T-helper 9 cell (primary cell): ENCODE measurements at places on chromosomes 5 and 9.

DNA sequence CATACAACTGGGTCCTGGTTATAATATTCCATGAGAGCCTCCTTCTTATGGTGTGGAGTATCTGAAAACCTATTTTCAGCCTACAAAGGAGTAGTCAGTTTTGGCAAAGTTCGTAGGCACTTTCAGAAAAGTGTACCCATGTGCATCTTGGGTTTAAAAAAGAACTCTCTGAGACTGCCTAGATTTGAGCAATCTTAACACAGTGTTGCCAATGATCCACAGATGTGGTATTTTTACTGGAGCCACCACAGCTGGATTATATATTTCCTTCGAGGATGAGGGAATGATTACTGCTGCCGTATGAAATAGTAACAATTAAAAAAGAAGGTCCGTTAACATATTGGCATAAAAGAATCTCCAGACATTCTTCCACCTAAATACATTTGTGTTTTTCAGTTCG, 1.1 kb downstream of the PALM2AKAP2 start:
- no peak for DNase-seq

GRCh38 chr9:106025453-106025852, 331.1 kb downstream of the TMEM38B start:
- DNase-seq = no peak

- DNase-seq = no peak
These were observed 3.1 kb downstream of the BSPRY start for GRCh38 chr9:113352411-113352810.

DNA sequence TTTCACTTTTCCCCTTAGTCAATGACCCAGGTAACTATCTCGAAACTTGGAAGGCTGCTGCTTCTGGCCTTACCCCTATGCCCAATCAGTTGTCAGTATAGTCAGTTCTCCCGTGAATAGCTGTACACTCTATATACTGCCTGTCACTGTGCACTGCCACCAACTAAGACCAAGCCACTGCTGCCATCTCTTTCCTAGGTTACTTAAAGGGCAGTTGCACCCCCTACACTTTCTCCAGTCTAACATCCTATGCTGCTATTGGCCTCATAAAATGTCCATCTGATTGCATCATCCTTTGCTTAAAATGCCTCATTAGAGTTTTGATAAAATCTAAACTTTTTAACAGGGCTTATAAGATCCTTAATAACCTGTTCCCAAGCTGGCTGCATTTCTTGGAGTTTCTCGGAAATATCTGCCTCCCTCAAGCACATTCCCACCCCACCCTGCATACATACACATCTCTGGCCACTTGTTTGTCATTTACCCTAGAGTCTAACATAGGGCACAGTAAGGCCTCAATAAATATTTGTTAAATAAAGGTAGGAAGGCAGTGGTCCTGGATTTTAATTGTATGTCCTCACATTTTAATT, 32.8 kb upstream of the TNFAIP8 start:
- no peak for DNase-seq

- peak; percentile 65 for DNase-seq
These were observed 51.4 kb upstream of the CHSY3 start for GRCh38 chr5:129852747-129853352.

DNA sequence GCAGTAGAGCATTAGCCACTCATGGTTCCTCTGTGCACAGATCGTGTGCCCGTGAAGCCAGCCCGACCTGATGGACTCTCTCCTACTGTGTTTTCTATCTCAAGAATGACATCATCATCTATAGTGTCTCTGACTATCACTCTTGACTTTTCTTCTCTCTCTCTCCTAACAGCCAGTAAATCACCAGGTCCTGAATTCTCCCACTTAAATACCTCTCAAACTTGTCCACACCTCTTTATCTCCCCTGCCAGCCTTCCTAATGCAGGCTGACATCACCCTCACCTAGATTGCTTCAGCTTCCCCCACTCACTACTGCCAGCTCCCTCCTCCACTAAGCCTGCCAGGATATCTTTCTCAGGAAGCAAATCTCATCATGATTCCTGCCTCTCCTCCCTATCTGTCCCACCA, 90.6 kb upstream of the MIER3 start:
- no peak for DNase-seq

GRCh38 chr5:556909-557441, 32.7 kb upstream of the SLC9A3 start:
- no peak for DNase-seq

DNA sequence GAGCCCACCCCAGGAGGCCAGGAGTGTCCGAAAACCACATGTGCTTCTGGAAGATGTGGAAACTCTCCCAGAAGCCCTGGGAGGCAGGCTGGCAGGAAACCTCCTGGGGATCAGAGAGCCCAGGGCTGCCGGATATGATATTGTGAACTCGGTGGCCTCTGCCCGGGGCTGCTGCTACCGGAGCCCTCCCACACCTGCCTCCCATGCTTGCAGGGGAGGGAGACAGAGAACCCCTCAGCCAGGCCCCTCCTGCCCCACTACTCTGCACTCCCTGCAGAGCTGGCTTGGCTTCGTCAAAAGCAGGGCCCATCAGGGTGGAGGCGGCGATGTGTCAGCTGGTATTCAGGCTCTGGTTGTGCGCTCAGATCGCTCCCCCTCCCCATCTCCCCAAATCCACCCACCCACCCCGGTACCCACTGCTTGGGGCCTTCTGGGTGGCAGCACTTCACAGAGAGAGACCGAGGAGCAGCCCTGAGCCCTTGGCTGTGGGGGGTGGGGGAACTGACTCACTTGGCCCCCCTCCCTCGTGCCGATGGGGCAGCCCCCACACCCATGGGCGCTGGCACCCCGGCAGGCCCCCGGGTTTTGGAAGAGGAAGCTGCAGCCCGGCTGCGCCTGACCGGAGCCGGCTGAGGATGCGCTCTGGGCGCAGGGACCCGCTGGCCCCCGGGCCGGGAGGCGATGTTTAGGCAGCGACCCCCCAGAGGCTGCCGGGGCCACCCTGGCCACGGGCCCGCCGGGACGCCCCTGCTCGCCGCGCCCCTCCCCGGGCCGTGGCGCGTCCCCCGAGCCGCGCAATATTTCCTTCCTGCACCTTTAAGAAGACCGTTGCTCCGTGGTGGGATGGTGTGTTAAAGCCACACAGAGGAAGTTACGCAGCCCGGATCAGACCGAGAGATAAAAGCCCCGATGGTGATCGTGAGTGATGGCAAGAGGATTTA, 786 bp upstream of the NTNG2 start:
- peak; percentile 24 for DNase-seq

DNA sequence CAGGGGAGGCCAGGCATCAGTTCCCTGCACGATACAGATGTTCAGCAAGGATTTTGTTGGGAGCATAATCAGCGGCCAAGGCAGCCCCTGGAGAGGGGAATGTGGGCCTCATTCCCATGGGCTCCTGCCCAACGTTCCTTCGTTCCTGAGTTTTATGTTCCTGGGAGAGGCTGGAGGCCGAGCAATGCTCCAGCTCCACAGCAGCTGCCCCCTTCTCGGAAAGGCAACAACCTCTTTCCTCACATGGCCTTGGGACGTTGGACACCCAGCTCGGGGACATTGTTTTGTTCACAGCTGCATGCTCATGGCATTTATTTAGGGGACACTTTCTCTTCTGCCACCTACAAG, 63.8 kb upstream of the COL15A1 start:
- no peak for DNase-seq

DNA sequence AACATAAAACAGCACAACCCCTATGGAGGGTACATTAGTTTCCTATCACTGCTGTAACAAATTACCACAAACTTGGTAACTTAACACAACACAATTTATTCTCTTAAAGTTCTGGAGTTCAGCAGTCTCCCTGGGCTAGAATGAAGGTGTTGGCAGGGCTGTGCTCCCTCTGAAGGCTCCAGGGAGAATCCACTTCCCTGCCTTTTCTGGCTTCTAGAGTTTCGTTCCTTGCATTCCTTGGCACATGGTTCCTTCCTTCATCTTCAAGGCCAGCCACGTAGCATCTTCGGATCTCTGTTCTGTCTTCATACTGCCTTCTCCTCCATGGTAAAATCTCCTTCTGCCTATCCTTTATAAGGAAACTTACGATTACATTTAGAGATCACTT, 25.0 kb upstream of the GSN start:
- no peak for DNase-seq

DNA sequence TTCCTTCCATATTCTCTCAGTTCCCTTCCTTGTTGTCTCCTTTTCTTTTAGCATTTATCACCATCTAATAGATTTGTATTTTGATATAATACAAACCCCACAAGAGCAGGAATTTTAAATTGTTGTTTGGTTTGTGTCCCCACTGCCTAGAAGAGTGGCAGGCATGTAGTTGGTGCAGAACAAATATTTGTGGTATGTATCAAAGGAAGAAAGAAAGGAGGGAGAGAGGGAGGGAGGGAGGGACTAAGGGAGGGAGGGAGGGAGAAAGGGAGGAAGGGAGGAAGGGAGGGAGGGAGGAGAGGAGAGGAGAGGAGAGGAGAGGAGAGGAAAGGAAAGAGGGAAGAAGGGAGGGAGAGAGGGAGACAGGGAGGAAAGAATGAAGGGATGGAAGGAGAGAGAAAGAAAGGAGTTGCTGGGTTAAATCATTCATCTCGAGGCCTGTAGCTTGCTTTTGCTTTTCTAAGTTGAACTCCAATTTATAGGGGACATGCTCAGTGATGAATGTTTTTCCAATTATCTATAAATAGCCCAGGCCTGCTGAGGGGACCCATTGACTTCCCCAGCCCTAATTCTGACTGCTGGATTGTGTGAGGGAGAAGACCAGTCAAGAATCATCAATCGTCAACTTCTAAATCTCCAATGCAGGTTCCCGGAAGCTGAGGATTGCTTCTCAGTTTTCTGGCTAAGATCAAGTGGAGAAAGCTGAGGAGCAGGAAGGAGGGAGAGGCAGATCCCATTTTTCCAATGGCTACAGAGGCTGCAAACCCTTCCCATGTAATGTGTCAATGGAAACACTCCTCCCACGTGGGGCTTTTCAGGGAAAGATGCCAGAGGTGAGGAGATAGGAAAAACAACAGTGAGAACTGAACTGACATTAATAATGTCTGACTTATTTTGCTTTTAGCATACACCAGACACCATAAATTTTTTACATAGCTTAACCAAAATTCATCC, 320.7 kb downstream of the ASTN2 start:
- DNase-seq = no peak

DNA sequence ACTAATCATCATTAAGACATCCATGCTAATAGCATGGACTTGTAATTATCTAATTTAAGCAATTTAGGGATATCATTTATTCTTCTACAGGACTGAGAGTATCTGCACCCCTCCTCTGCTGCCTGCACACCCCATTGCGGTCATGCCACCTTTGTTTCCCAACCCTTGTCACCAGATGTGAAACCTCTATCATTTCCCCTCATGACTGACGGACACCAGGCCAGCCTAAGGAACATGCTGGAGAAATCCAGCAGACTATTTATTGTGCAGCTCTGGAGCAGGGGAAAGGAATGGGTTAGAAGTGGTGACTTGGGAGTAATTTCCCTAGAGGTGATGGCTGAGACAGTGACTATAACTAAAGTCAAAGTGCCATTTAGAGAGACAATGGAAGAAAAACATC, 40.7 kb downstream of the UGCG start:
- no peak for DNase-seq

DNA sequence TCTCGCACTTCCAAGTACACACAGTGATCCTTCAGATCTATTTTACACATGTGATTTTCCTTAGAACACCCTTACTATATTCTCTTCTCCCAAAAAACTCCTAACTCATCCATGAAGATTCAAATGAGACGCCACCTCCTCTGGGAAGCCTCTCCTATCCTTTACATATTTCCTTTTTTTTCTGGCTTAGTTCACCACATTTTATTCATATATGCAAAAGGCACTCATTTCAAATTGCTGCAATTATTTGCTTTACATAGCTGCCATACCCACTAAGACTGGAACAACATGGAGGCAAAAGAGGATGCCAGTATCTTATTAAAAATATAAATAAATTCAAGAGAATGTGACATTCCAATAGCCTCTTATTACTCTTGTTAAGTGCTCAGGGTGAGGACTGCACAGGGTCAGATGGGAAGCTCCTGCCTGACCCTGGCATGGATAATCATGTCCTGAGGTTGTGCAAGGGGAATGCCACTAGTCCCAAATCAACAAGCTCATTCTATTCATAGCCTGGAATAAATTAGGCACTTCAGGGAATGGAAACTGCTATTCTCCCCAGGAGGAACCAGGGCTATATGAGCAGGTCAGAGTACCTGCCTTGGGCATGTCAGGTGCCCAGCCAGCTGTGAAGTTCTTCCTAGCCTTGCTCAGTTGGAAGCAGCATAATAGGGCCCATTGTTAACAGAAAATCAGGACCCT, 262.9 kb downstream of the FBXL17 start:
- no peak for DNase-seq

- DNase-seq = no peak
These were observed 132.9 kb upstream of the ANKH start for GRCh38 chr5:15004506-15004905.

- DNase-seq = no peak
These were observed 7.0 kb downstream of the DMGDH start for GRCh38 chr5:79062436-79062835.
